Pancreas (tissue), 10 donors: ENCODE measurements at places on chromosomes 12 and 14. TPM values are rescaled to one million over a fixed set of nuclear protein-coding genes. Genes with fewer than 3 reads are reported as not detected.

GRCh38 chr12:28021704-28022103, 49.2 kb upstream of the PTHLH start:
- DNase-seq = no peak

ACOT6 gene
- not detected for total RNA-seq

DNA sequence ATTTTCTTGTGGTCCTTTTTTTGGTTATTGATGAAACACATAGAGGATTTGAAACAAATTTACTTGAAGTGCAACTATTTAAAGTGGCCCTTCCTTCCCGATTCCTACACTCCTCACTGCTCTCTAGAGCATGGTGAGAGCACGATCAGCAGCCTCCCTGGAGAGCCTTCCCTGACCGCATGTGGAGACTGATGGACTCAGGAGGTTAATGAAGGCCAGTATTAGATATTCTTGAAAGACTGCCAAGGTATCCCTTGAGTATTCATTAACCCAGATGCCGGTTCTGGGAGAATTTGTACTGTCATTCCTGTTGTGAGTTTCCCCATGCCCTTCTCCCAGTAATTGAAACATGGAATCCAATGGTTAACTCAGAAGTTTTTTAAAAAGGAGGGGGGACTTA, 102.8 kb upstream of the FGD4 start:
- DNase-seq = peak; percentile 29

DNA sequence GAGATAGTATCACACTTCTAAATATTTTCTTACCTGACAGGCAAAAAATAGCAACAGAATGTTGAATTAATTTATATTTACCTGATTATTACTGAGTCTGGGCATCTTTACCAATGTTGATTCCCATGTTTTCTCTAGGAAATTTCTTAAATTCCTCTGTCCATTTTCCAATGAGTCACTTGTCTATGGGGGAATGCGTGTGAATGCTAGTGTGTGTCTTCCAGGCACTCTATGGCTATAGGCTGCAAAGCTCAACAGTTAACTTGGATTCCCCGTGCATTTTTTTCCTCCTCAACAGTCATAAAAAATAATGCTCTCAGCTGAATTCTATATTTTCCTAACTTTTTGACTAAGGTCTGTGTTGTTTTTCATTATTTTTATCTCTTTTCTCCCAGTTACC, 1385.8 kb upstream of the FLRT2 start:
- DNase-seq = no peak

GRCh38 chr14:83421711-83422110, 1888.1 kb upstream of the SEL1L start:
- DNase-seq = no peak

GRCh38 chr14:26935733-26936132, 337.9 kb upstream of the NOVA1 start:
- no peak for DNase-seq

DNA sequence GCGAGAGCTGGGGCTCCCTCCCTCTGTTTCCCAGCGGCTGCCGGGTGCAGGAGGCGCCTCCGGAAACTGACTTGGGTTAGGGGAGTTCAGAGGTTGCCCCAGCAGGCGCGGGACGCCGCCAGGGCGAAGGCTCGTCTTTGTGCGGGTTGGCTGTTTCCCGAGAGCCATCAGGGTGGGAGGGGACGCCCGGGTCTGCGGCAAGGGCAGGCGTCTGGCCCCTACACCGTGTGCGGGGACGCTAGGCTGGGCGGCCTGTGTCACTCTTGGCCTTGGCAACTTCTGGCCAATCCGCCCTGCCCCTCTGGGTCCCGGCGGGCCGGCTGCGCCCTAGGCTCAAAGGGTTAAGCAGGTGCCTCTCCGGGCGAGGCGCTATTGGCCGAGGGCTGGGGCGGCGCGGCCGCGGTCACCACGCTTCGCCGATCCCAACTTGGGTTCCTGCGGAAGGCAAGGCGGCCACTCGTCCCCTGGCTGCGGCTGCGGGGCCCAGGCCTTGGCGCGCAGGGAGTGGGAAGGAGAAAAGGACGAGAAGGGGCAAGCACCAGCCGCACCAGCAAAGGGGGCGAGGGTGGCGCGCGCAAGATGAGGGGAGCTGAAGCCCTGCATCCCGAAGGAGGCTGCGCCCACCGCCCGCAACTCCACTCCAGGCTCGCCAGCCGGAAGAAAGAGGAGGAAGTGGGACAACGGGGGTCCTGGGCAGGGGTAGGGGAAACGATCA, 5.6 kb upstream of the NPAS3 start:
- DNase-seq = peak; percentile 69

DNA sequence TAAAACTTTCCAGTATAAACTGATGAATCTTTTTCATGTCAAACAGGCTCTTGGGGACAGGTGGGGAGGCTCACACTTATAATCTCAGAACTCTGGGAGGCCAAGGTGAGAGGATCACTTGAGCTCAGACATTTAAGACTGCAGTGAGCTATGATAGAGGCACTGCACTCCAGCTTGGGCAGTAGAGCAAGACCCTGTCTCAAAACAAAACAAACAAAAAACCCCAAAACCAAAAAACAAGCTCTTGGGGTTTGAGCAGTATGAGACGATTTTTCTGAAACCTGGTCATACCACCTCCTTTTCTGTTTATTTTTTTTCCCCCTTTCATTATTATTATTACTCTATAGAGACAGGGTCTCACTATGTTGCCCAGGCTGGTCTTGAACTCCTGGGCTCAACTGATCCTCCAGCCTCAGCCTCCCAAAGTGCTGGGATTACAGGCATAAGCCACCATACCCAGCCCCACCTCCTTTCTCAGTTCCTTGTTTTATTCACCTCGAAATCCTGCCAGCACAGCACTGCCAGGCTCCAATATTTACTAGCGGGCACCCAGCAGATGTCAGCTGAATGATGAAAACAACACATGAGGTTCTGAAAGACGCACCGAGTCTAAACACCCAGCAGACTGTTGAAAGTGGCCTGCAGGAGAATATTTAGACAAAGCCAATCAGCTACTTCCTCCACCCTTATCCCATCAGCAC, 19.5 kb upstream of the CDK17 start:
- DNase-seq = no peak

DNA sequence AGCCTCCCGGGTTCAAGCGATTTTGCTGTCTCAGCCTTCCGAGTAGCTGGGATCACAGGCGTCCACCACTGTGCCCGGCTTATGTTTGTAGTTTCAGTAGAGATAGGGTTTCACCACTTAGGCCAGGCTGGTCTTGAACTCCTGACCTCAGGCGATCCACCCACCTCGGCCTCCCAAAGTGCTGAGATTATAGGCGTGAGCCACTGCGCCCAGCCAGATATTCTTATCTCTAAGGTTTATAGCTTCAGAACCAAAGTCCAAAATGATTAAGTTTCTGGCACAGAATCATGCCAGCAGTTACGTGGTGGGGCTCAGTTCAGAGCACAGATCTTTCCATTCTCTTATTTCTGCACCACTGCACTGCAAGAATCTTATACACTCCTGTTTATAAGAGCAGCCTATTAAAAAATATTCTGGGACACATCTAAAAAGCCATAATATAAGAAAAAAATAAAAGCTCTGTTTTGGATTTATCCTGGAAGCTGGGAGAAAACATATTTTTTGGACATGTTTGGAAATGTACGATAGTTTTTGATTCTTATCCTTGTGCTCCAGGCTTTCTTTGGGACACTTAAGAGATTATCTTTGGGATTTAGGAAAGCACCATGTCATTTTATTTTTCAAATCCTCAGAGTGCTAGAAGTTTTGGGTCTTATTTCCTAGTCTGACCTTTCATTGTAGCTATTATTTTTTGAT, 129.6 kb downstream of the LMNTD1 start:
- DNase-seq = no peak

GRCh38 chr14:23093991-23094665, 808 bp downstream of the ACIN1 start:
- DNase-seq = no peak

DNA sequence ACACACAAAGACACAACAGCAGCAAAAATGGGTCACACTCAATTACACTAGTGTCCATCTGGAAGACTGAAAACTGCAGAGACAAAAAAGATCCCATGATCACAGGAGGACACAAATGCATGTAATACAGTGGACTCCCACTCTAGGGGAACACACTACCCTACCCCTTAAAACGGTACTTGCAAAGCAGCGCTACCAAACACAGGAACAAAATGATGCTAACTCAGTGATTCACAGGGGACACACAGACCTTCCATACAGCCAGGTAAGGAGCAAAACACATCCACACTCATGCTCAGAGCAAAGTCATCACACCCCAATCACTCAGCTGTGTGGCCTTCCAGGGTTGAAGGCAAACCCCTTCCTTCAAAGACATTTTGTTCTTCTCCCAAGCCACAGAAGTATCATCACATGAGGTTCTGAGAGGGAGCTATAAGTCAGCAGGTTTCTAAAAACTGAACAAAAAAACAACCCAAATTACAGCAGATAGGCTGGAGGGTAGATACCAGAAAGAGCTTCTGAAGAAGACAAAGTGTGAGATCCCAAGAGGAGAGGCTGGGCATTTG, 14.8 kb downstream of the SMUG1 start:
- DNase-seq = no peak

GRCh38 chr14:23077962-23078361, 17.0 kb downstream of the ACIN1 start:
- DNase-seq = no peak

GRCh38 chr12:18552829-18553228, 185.0 kb downstream of the PLCZ1 start:
- no peak for DNase-seq

MYH7 gene
- 0.19 TPM for total RNA-seq

- DNase-seq = no peak
Observed at GRCh38 chr12:46442738-46443137, 70.2 kb upstream of the SLC38A2 start.

AMN1 gene
- total RNA-seq = 3.6 TPM

DNA sequence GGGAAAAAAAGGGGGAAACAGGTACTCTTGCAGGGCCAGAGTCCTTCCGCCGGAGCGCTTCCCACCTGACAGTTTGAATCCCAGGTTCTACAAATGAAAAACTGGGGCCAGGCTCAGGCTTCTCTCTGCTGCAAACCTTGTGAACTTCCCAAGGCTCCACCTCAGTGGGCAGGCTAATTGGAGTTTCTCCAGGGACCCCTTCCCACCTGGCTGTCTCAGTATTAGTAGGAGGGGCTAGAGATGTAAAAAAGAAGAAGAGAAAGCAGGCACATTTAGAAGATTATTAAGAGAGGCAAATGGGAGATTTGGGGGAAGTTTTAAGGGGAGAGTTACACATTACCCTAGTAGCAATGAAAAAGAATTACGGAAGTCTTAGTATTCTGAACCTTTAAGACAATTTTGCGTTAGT, 20.0 kb upstream of the CLEC2D start:
- DNase-seq = no peak

GRCh38 chr12:14327711-14328110, 37.8 kb upstream of the ATF7IP start:
- no peak for DNase-seq

MANSC1 gene
- total RNA-seq = 18.4 TPM

SLC5A8 gene
- not detected for total RNA-seq

KRT71 gene
- total RNA-seq = not detected

UBC gene
- 353 TPM for total RNA-seq

GRCh38 chr12:100166232-100166631, 23.6 kb upstream of the BLTP3B start:
- no peak for DNase-seq

DNA sequence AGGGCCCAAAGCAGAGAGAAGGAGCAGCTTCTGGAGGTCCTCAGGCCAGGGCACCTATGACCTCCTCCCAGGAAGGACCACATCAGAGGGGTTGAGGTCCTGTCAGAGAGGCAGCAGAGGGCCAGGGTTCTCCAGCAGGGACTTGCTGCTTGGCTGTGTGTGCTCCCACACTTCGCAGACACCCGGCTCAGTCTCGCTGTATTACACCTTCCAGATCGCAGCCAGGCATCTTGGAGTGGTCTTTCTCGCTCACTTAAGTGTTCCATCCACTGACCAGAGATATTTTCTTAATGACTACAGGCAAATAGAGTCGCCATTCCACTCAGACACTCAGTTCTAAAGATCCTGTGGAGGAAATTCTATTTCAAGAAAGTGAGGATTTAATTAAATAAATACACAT, 84.3 kb downstream of the PRIMA1 start:
- no peak for DNase-seq

- DNase-seq = no peak
Observed at GRCh38 chr12:2198005-2198501, 145.3 kb downstream of the CACNA1C start.

GRCh38 chr14:20179218-20179617, 11.5 kb upstream of the OR11G2 start:
- DNase-seq = no peak

DNA sequence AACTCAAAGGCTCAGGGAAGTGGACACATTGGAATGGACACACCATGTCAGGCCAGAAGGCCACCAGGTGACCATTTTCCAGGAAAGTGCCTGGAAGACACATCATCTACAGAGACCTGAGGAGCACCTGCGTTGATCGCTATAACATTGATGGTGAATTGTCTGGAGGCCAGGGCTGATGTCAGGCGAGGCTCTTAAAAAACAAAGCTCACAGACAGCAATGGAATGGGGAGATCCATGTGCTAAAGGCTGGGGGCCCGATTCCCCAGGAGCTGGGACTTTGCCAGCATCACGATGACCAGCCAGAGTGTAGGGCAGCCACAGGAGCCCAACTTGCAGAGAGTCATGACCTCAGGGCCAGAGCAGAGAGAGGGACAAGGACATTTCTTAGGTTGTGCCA, 30.3 kb downstream of the DIO3 start:
- no peak for DNase-seq

DRAM1 gene
- 14.8 TPM for total RNA-seq

DNA sequence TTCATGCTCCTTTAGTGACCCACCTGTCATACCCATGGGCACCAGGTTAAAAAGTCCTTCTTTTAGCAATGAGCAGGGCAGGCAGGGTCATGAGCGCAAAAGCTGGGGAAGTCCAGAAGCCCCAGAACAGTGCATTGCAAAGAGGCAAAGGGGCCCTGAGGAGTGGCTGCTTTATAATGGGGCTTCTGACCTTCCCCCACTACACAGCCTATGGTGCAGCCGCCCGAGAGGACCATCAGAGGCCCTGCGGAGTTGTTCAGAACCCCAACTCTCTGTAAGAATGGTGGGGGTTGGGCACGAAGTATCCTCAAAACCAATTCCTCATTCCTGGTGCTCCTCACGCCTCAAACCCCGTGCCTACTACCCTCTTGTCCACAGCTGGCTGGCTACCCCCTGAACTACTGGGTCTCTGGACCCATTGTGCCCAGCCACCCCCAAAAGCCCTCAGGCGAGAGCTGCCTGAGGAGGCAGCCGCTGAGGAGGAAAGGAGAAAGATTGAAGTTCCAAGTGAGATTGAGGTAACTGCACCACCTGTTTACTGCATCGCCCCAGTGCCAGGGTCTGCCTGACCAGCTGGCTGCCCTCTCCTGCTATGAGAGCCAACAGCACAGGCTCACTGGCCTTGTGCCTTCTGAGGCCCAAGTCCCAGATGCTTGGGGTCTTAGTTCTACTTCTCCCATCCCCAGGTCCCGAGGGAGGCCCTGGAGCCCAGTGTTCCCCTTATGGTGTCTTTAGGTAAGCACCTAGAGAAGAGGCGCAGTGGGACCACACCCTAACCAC, 6.7 kb downstream of the REC8 start:
- no peak for DNase-seq

STYX gene
- total RNA-seq = 7.8 TPM
